Stimulated activated naive CD4-positive, alpha-beta T cell (primary cell): ENCODE measurements at places on chromosomes 6 and 20.

DNA sequence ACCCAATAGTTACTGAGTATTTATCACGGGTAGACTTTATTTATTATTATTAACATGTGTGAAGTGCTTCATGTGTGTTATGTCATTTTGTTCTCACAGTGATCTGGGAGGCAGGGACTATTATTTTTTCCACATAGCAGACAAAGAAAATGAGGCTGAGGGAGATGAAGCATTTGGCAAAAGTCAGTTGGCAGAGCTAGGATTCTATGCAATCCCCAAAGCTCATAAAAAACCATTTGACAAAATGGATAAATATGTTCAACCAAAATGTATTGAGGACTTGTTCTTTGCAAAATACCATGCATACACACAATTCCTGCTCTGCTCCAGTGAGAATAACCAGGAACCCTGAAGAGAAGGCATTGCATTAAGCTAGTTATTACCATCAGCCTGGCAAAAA lies 184.4 kb downstream of the HS3ST5 start:
- DNase-seq: no peak

DNA sequence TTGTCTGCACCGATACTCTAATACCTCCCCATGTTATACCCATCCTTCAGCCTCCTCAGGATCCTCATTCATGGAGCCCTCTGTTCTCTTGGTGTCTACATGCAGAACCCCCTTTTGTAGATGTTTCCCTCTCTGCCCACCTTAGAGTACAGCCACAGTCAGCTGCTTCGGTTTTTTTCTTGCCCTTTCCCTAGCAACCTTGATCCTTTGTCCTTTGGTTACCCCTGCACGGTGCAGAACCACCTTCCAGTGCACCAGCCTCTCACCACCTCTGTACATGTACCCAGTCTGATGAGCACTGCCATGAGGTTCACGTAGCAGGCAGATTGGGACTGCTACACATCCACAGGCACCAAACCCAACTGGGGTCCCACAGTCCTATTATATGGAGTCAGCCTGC lies 7.3 kb downstream of the VPS16 start:
- DNase-seq: no peak

DNA sequence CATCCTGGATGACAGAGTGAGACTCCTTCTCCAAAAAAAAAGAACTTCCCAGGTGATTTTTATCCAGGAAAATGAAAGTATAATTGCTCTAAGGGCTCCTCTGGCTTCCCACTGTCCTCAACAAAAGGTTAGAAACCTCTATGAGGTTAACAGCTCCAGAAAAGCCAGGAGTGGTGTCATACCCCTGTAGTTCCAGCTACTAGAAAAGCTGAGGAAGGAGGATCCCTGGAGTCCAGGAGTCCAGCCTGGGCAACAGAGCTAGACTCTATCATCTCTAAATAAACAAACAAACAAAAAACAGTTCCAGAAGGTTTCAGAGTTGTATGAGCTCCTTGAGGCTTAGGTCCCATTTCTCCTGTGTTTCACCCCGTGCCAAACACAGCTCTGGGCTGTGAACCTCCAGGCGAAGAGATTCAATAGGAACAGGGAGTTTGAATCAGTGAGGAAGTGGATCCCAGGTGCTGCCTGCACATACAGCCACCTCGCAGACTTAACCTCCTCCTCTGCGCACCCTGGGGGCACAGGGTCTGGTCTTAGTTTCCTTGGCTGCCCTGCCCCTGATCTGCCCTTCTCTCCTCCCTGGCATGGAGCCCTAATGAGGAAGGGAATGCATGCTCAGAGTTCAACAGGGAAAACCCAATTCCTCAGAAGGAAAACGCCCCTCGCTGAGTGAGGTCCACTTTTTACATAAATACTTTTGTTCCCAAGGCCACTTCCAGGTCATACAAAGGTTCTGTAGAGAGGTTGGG lies 31.0 kb downstream of the ZC3H12D start:
- no peak for DNase-seq

DNA sequence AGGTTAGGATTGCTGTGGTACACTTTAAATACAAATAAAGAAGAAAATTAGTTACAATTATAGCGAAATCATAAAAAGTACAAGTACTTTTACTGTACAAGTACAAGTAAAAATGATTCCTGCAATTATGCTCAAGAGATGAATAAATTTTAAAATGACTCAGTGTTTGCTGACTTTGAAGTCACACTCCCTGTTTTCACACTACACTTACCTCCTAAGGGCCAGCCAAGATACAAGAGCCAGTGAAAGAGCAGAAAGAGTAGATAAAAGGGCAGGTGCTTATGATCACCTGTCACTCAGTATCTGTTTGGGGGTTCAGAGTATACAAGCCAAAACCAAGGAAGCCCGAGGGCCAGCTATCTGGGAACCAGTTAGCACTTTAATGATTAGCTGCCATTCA lies 41.0 kb upstream of the COL21A1 start:
- no peak for DNase-seq

DNA sequence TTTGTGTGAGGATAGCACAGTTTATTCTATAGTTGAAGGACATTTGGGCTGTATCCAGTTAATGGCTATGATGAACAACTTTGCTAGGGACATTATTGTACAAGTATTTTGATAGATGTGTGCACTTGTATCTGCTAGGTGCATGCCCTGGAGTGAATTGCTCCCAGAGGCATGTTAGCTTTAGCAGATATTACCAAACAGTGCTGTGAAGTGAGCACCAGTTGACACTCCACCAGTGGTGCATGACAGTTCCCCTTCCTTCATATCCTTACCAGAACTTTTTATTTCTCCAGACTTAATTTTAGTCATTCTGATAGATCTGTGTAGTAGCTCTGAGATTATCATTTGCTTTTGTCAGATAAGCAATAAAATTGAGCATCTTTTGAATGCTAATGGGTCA lies 48.9 kb upstream of the ENPP5 start:
- DNase-seq: no peak

GRCh38 chr20:63094767-63095499 lies 88.2 kb upstream of the BHLHE23 start:
- no peak for DNase-seq

- DNase-seq: no peak
Measured at GRCh38 chr20:63363981-63364561, 2.9 kb upstream of the CHRNA4 start.
